WERI-Rb-1 (cell line): ENCODE measurements at places on chromosomes 7 and 10.

DNA sequence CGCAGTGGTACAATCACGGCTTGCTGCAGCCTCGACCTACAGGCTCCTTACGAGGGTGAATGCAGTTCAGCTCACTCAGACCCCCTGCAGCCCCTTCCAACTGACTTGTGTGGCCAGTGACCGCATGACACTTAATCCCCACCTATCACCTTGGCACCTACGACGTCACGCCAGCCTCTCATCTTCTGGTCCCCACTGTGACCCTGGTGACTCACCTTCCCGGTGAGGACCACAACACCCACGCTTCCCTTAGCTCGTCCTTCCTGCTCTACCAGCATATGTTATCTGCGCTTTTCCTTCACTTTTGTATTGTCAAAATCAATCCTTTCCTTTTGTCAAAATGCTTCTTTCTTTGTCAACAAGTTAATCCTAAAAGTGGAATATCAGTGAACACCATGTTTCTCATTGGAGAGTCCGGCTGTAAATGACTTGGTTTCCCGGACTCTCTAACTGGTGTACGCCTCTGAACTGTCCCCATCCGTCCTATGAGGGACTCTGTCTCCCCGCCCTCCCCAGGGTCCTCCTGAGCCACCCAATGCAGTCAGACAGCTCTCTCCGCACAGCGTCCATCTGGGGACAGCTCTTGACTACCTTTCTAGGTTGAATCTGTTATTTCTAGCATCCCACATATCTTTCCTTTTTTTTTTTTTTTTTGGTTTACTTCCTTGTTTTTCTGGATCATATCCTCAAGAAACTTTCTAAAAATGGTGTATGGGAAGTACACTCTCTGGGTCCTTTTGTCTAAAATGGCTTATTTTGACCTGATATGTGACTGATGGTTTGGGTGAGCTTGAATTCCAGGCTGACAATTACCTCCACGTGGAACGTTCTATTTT lies 37.3 kb downstream of the CFAP46 start:
- no peak for DNase-seq

GRCh38 chr7:121076350-121077164 lies 88.0 kb downstream of the CPED1 start:
- no peak for DNase-seq

GRCh38 chr10:102670871-102671434 lies 26.7 kb downstream of the TRIM8 start:
- DNase-seq, result peak; percentile 89

- no peak for DNase-seq
Measured at GRCh38 chr10:70319824-70320223, 36.0 kb upstream of the NPFFR1 start.

GRCh38 chr10:80144067-80144695 lies 11.7 kb downstream of the PLAC9 start:
- peak; percentile 41 for DNase-seq

GRCh38 chr10:104766341-104766740 lies 125.3 kb downstream of the SORCS3 start:
- DNase-seq, result no peak

GRCh38 chr10:126169899-126170298 lies 218.4 kb downstream of the ADAM12 start:
- no peak for DNase-seq

GRCh38 chr7:116653204-116653603 lies 18.8 kb upstream of the MET start:
- no peak for DNase-seq

- no peak for DNase-seq
Measured at GRCh38 chr10:5563991-5564536, 39.3 kb downstream of the CALML3 start.

GRCh38 chr7:142134909-142135308 lies 23.4 kb downstream of the MGAM2 start:
- no peak for DNase-seq
